ENCODE measurements at places on chromosomes 5 and 9.

DNA sequence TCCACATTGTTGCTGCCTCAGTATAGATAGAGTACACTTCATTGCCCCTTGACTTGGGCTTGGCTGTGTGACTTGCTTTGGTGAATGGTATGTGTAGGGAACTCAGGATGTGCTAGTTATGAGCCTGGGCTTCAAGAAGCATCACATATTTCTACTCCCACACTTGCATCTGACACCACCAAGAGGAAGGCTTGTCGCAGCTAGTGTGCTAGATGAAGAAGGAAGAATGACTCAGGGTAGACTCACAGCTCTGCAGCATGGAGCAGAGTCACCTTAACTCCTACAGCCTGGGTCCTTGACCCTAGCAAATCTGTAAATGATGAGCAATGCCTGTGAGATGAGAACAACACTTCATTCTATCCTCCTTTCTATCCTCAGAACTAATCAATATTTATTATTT is 261.8 kb downstream of the ASTN2 start:
- DNase-seq, result no peak

- DNase-seq, result no peak
Observed at GRCh38 chr5:144453753-144454152, 283.1 kb downstream of the KCTD16 start.

DNA sequence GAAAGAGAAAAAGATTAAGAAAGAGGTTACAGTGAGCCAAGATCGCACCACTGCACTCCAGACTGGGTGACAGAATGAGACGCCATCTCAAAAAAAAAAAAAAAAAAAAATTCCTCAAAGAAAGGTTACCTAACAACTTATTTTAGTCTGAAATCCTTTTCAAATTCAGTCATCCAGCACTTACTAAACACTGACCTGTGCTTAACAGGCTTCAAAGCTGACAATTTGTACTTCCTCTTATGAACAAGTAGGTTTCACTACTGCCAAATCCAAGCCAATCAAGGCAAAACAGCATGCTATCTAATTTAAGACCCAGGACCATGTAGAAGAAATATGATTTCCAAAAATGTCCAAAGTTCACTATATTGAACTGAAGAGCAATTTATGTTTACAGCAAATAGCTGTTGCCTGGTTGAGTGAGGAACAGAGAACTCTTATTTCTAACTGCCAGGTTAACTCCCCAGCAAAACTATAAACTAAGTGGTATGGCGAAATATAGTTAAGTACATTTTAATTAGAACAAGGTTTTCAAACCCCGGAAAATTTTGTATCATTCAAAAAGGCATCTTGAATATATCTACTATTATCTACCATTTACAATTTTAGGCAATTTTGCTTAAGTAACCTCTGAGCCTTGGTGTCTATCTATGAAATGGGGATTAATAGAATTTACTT is 13.4 kb downstream of the PWWP2A start:
- peak; percentile 61 for DNase-seq

GRCh38 chr5:175060257-175060656 is 335.9 kb downstream of the MSX2 start:
- no peak for DNase-seq

GRCh38 chr9:115138151-115138550 is 20.2 kb upstream of the TNC start:
- no peak for DNase-seq

DNA sequence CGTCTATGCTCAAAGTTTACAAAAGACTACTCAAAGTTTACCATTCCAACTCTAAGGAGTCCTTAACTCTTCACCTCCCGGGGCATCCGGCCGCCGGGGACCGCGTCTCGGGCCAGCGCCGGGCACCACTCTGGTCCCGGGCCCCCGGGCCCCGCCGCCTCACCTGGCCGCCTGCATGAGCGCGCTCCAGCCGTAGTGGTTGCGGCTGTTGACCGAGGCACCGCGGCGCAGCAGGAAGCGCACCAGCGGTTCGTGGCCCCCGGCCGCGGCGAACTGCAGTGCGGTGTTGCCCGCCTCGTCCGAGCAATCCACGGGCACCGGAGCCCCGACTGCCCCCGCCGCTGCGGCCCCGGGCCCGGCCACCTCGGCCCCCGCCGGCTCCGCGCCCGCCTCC is 388 bp downstream of the ANKS6 start:
- DNase-seq, result no peak

GRCh38 chr9:94926431-94926800 is 199.9 kb downstream of the AOPEP start:
- DNase-seq, result no peak

DNA sequence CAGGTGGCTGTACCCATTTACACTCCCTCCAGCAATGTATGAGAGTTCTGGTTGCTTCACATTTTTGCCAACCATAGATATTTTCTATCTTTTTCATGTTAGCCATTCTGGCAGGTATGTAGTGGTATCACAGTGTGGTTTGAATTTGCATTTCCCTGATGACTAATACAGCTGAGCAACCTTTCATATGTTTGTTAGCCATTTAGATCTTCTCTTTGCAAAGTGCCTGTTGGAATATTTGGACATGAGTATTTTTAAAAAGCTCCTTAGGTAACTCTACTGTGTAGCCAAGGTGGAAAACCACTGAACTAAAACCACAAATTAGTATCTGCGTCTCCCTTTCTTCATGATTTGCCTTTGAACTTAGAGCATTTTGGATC is 31.9 kb downstream of the IRF1 start:
- DNase-seq, result no peak

DNA sequence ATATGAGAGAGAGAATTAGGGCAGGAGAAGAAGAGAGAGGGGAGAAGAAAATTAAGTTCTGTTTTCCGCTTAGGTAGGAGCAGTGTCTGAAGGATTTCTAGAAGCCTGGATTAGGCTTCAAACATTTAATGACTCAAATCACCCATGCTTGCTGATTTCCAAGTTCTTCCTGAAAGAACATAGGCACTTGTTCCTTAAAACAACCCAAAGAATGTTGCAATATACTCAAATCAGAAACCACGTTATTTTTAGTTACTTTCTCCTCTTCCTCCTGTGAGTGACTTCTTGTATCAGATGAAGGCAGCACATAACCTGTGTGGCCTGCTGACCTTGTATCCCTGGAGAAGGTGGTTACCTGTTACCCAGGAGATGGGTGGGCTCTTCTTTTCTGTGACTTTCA is 351.5 kb upstream of the KLF4 start:
- DNase-seq, result peak; percentile 62

DNA sequence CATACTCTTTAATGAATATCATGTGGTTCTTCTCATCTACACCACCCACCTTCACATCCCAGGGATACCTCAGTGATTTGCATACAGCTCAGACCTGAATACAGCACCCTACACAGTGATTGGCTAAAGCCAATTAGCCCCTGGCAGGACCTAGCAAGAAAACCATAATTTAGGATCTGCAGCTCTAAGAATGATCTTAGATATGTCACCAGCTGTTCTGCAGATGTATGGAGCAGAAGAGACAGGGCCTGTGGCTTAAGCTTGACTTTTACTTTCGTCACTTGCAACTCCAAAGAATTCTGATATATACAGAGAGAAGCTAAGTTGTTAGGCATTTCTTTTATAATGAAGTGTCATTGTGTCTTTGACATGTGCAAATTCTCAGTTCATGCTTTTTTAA is 483.2 kb upstream of the C9orf72 start:
- DNase-seq, result no peak

Data from inflammatory macrophage (primary cell).